ENCODE measurements at places on chromosomes 6 and 20.

DNA sequence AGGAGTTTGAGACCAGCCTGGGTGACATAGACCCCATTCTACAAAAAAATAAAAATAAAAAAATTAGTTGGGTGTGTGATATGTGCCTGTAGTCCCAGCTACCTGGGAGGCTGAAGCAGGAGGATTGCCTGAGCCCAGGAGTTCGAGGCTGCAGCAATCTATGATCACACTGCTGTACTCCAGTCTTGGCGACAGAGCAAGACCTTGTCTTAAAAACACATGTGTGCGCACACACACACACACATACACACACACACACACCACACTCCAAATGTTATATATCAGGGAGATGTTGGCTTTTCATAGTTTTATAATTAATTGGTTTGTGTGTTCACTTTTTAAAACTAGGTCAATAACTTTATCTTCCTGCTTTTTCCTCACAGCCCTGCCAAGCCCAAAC, 110.5 kb downstream of the RTN4IP1 start:
- no peak for DNase-seq

- no peak for DNase-seq
Observed at GRCh38 chr20:6993511-6993910, 226.0 kb downstream of the BMP2 start.

DNA sequence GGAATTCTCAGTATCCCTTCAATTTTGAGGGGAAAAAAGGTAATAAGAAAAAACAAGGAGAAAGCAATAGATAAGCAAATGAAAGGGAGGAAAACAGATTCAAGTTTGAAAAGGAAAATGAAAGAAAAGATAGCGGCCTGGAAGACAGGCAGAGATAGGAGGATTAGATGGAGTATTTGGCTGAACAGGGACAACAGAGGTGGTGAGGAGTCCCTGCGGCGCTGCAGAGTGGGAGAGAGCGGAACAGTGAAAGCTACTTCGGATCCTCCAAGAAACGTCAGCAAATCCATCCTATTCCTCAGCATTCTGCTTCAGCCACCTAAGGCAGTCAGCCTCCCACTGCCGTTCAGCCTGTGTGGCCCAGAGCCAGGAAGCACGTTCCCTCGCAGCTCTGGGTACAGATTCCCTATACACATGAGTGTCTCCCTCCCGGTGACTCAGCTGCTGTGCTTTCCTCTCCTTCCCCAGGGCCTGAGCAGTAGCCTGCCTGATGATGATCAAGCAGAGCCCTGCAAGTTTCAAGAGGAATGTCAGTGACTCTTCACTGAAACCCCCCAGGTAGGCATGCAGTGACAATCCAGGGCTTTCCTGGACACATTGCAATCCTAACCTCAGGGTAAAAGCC, 43.4 kb upstream of the CDYL start:
- DNase-seq = peak; percentile 14

- no peak for DNase-seq
Observed at GRCh38 chr6:63448229-63448628, 124.1 kb upstream of the LOC128125822 start.
